NCI-H1105 (cell line): ENCODE measurements at places on chromosomes 1 and 21.

DNA sequence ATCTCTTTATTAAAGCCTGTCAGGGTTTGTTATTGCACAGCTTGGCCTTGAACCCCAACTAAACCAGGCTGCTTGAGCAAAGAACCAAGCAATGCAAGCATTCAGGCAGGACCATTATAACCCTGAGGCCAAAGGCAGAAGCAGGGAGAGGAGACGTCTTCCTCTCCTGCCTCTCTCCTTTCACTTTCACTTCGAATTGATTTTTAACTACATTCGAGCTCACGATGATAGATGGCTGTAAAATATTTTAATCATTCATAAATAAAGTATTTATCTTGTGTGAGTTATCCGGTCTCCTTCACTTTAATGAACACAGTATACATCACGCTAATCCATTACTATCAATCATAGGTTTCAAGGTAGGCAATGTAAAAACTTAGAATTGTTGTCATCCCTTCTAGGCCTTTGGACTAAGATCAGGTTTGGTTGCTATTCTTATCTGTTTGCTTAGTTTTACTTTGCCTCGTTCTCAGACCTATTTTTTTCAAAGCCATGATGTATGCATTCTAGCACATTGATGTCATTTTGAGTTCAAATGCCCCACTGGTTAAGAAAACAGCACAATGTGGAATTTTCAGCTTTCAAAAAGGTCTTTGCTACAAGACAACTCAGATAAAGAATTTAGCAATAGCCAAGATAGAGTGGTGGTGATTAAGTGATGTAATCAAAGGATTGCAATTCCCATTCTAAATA is 480.2 kb upstream of the RUNX1 start:
- DNase-seq, result no peak

- no peak for DNase-seq
Measured at GRCh38 chr1:206075786-206076755, 23.1 kb downstream of the RHEX start.

- DNase-seq, result no peak
Measured at GRCh38 chr1:235941876-235942624, 75.3 kb upstream of the LYST start.

DNA sequence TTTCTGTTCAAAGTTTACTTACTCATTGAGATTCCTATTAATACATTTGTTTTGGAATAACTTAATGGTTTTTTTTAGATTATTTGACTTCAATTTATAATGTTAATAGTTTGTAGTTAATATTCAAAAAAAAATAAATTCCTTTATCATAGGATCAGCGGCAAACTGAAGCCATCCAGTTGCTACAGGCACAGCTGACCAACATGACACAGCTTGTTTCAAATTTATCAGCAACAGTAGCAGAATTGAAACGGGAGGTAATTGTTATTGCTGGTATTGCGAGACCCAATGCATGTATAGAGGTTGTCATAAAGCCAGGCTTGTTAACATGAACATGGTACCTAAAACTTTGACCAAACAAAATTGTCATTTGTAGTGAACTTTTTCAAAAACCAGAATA is 59.0 kb upstream of the FASLG start:
- DNase-seq, result no peak

- DNase-seq, result no peak
Measured at GRCh38 chr1:41240781-41241353, 1.2 kb downstream of the SCMH1 start.

GRCh38 chr1:214296860-214297745 is 16.1 kb downstream of the SMYD2 start:
- DNase-seq, result no peak

- DNase-seq, result no peak
Measured at GRCh38 chr1:209659909-209660308, 7.7 kb upstream of the LAMB3 start.

- no peak for DNase-seq
Measured at GRCh38 chr1:209404577-209404976, 178.9 kb upstream of the CAMK1G start.

DNA sequence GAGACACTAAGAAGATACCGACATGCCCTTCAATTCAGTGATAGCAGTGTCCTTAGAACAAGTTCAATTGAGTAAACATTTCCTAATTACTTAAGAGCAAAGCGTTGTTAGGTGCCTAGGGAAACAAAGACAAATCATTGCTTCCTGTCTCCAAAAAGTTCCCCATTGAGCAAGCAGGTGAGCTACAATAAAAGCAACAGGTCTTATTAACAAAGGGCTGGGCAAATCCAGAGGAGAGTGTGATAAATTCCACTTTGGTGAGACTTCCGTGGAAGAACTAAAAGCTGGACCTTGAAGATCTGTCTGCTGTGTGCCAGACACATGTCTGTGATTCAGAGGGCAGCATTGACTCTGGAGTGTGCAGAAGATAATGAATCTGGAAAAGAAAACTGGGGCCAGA is 1.9 kb upstream of the TUT4 start:
- no peak for DNase-seq

GRCh38 chr1:160256396-160257046 is 5.8 kb downstream of the DCAF8 start:
- peak; percentile 13 for DNase-seq

- DNase-seq, result no peak
Measured at GRCh38 chr1:82788660-82789059, 987.9 kb downstream of the ADGRL2 start.

DNA sequence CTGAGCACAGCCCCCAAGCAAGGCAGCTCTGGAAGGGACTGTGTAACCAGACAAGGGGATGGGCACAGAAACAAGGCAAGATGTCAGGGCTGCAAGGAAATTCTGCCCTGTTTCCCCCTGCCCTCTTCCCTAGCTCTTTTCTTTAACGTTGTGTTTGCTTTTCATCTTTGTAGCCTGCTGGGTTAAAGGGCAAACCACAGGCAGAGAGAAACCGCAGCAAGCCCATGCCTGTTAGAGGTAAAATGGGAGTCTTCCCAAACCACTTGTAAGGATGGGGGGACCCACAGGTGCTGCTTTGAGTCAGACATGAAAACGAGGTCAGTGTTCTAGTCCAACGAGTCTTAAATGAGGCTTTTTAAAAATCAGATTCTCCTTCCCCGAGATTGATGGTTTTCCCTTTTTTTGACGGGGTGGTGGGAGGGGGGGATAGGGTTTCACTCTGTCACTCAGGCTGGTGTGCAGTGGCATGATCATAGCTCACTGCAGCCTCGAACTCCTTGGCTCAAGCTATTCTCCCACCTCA is 13.3 kb downstream of the TGFBR3 start:
- no peak for DNase-seq

- no peak for DNase-seq
Measured at GRCh38 chr1:208535511-208535910, 291.3 kb upstream of the PLXNA2 start.

- no peak for DNase-seq
Measured at GRCh38 chr1:3981746-3982505, 81.9 kb upstream of the C1orf174 start.
